ENCODE measurements at places on chromosomes 2 and 18.

GRCh38 chr2:160433466-160434140, 60.0 kb downstream of the RBMS1 start:
- DNase-seq: no peak

DNA sequence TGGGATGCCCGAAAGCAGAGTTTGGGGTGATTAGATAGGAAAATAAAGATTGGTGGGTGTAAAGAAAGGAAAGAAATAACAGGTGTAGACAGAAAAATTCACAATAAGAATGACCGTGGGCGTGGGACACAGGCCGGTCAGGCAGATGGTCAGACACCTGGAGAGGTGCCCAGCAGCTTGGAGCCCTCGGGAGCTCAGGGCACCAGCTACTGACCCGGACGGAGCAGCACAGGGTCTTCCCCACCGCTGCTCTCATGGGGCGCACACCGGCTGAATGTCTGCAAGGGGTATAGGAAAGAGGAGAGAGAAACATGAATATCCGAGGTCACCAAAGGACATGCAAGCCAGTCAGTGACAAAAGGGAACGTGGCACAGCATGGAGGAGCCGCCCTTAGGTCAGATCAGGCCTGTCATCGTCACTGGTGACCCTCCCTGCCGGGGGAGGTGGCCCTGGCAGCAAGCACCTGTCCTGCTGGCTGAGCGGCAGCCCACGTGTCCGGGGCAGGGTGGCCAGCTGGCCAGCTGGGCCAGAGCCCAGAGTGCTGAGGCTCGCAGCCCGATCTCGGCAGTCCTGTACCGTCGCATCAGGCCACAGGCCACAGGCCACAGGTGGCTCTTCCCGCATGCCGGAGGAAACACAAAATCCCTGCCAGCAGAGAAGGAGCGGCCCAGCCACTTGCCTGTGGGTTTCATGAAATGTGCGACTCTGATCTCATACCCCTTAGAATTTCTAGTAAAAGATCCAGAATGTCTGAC, 112.0 kb upstream of the NDUFV2 start:
- DNase-seq: no peak

- DNase-seq: no peak
Measured at GRCh38 chr2:40511661-40512213, 59.8 kb upstream of the SLC8A1 start.

- DNase-seq: no peak
Measured at GRCh38 chr2:32357318-32358110, 691 bp downstream of the BIRC6 start.

DNA sequence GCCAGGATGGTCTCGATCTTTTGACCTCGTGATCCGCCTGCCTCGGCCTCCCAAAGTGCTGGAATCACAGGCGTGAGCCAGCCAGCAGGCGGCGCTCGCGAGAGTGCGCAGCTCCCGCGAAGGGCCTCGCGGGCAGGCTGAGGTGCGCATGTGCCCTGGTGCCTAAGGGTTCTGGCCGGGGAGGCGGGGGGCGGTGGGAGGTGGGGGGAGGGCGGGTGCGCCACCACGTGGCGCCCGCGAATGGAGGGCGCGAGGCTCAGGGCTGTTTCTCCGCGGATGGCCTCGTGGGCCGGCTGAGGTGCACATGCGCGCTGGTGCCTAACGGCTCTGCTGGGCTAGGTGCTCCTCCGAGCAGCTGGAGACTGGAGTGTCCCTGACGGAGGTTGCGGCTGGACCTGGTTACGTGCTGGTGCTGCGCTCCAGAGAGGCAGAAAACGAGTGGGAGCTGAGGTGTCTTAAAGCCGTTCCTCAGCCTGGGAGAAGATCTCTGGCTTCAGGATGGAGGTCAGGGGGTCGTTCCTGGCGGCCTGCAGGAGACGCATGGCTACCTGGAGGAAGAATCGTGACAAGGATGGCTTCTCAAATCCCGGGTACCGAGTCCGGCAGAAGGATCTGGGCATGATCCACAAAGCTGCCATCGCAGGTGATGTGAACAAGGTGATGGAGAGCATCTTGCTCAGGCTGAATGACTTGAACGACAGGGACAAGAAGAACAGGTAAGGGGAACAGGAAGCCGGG, at the start of gene ANKRD62:
TSS of gene ANKRD62 (plus strand) at position 324 of the 738 bp plus-strand sequence. CDS start at position 499, 175 bp downstream.
- no peak for DNase-seq

DNA sequence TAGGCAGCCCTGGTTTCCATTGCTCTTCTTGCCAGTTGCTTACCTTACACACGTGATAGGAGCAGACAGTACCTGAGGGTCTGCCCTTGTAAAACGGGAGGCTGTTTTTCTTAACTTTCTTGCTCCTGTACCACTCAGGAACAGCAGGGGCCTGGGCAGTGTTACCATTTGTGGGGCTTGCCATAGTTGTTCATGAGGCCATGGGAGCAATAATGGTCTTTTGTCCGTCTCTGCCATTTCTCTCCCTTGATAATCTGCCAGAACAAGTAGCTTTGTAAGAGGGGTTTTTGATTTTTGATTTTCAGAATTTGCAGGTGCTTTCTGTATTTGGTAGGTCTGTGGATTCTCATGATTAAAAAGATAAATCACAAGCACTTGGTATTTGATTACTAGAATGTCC, 259.0 kb downstream of the PHLPP1 start:
- no peak for DNase-seq

- no peak for DNase-seq
Measured at GRCh38 chr2:231621051-231621879, 28.6 kb downstream of the TEX44 start.

- DNase-seq: peak; percentile 21
Measured at GRCh38 chr18:59359576-59359952, 499 bp upstream of the LMAN1 start.

- no peak for DNase-seq
Measured at GRCh38 chr2:151774506-151774905, 40.2 kb upstream of the NEB start.

GRCh38 chr2:182866095-182866460, 359 bp downstream of the FRZB start:
- DNase-seq: no peak

- no peak for DNase-seq
Measured at GRCh38 chr2:70984576-70985282, 6.3 kb downstream of the ANKRD53 start.

DNA sequence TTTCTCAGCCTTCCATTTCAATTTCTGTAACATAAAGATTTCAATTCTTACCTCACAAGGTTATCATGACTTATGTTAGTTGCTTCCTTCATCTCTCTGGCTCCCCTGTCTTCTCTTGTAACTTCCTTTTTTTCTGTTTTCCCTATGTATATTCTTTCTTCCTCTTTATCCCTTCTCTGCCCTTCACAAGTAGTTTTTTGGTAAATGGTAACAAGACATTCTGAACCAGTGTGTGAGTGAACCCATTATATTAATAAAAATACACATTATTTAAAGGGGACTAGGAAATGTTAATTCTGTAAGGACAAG, 8.4 kb downstream of the ACSL3 start:
- no peak for DNase-seq

DNA sequence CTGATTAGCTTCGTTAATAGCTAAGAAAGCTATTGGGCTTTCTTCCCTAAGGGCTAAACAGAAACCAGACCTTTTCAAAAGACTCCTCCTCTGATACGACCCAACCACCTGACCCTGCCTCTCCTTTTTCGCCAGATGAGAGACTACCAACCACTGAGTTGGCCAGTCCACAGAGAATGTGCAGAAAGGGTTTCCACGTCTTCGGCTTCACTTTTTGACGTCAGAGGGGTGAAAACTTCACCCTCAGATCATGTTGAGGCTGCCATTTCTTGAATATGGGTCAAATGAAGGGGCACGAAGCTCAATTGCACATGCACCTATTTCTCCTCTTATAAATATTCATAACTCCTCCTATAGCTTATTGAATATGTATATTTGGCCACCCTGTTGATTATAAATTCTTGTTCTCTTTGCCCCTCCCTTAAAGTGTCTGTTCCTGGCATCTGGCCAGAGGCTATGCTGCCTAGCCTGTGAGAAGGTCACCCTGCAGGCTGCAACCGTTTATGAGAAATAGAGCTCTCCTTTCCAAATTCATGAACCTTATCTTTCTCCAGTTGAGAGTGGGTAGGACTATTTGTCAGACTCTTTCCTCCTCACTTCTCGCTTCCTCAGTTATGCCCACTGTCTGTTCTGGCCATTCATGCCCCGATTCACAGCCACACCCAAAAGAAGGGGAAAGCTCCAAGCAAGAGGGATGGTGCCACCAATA, 301.6 kb downstream of the STK39 start:
- DNase-seq: no peak

- no peak for DNase-seq
Measured at GRCh38 chr2:188050726-188051125, 240.9 kb upstream of the GULP1 start.

DNA sequence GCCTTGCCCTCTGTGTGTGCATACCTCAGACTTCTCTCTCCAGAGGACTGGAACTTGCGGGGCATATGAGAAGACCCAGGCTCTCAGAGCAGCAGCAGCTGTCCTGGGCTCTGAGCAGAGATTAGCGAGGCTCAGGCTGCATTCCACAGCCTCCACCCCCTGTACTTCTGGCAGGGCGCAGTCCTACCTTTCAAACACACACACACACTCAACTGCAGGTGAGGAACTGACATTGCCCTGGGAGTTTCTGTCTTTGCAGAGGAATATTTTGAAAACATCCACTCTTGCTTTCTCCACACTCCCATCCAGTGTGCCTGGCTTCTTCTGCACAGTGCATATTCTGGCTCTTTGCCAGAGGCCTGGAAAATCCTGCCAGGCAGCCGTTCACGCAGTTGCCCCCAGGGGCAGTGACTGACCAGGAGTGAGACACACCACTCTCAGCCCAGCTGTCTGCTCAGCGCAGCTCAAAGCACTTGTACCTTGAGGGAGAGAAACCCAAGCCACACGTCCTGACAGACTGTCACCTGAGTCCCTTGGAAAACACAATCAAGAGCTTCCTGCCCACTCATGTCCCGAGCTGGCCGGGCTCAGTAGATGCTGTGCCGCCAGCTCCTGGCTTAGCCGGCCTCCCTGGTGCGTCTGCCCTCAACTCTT, 460.8 kb downstream of the RNF144A start:
- no peak for DNase-seq

GRCh38 chr2:198639580-198639979, 818.2 kb downstream of the SATB2 start:
- DNase-seq: no peak

GRCh38 chr2:213229814-213230213, 54.5 kb upstream of the SPAG16 start:
- no peak for DNase-seq

DNA sequence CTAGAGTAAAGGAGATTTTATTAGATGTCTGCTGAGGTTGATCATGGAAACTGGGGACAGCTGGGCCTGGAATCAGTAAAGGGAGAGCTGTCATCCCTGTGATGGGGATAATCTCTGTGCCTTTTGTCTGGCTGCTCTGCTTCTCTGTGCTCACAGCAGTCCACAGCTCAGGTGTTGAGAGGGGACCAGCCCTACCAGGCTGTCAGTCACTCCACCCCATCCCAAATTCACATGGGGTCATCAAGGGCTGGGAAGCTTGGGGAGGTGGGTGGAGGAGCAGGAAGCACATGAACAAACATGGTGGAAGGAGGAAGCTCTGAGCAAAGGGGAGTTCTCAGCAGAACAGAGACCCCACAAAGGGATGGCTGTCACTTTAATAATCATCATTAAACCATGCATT, 13.7 kb upstream of the LRRFIP1 start:
- no peak for DNase-seq
